ENCODE measurements at places on chromosomes 11 and 22.

- no peak for DNase-seq
Observed at GRCh38 chr11:65416841-65417701, 5.5 kb upstream of the NEAT1 start.

DNA sequence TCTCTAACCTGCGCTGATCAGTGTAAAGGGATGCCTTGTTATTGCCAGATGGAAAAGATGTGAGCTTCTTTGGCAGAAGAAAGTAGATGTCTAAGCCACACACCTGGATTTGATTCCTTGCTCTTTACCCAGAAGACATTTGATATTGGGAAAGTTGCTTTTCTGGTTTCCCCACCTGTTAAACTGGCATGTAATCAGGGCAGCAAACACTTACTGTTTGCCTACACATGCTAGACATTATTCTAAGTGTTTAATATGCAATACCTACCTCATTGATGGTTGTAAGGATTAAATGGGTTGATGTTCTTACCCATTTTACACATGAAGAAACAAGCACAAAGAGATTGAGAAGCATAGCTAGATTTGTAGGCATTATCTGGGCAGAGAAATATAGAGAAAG is 16.6 kb downstream of the ASRGL1 start:
- DNase-seq, result no peak

- no peak for DNase-seq
Observed at GRCh38 chr11:110519796-110520195, 90.0 kb downstream of the FDX1 start.

- DNase-seq, result no peak
Observed at GRCh38 chr11:100769617-100770016, 82.5 kb downstream of the ARHGAP42 start.

DNA sequence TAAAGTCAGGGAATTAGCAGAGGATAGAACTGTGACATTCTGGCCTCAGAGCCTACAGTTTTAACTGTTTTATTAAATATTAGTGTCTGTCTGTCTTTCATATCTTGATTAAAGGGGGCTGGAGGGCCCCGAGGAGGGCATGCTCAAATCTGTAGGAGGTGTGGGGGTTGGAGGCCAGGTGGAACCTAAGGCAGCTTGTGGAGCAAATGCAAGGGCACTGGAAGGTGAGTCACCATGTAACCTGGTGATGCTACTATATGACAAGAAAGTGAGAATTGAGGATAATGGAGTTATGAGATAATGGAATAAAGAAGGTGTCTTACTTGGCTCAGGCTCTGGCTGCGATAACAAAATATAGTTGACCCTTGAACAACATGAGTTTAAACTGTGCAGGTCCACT is 27.3 kb upstream of the TMEM86A start:
- DNase-seq, result no peak

DNA sequence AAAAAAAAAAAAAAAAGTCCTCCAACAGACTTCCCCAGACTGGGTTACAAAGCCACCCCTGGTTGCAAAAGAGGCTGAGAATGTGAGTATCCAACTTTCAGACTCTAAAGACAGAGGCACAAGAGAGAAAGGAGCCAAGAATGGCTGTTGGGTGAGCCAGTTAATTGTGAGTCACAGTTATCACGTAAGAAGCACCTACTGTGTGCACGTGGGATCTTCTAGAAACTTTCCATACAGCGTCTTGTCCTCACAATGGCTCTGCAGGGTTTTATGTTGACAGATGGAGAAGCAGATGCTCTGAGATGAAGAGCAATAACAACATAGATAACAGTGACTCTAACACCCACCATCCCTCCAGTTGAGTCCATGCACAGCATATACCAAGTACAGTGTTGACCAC is 41.0 kb downstream of the CD82 start:
- no peak for DNase-seq

DNA sequence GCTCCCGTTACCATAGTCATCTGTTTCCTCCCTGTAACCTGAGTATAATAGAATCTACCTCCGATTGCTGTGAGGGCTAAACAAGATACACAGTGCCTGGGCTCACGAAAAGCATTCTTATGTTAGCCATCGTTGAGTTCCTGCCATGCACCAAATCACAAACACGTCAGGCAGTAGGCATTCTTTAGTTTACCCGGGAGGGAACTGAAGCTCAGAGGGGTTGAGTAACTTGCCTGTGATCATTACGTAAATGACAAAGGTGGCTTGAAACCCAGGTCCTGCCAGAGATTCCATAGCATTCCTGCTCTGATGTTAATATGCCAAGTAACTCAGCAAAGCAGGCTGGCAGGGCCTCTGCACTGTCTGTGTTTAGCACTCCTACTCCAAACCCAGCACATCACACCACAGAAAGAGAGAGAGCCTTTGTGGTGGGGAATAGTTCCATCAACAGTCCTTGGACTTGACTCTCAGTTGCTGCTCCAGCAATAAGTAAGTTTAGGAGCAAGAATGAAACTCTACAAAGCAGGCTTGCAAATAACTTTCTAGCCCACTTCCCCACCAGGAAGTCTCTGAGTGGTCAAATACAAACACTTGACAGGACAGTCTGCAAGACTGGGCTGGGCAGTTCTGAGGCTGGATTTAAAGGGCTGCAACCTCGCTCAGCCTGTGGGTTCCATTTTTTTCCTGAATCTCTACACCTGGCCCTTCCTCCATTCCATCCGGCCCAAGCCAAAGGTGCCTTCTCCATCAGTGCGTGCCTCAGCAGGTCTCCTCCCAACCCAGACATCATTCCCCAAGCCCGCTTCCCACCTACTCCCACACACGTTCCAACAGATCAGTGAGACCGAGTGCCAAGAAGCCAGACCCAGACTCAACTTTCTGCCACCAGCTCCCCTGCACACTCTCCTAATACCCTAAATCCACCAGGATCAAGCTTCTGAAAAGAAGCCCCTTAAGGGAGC is 1.1 kb downstream of the SCN2B start:
- no peak for DNase-seq

- DNase-seq, result no peak
Observed at GRCh38 chr22:29128891-29129807, 56.3 kb downstream of the KREMEN1 start.
